ENCODE measurements at places on chromosomes 7 and 10. TPM values are rescaled to one million over a fixed set of nuclear protein-coding genes. Genes with fewer than 3 reads are reported as not detected.

DNA sequence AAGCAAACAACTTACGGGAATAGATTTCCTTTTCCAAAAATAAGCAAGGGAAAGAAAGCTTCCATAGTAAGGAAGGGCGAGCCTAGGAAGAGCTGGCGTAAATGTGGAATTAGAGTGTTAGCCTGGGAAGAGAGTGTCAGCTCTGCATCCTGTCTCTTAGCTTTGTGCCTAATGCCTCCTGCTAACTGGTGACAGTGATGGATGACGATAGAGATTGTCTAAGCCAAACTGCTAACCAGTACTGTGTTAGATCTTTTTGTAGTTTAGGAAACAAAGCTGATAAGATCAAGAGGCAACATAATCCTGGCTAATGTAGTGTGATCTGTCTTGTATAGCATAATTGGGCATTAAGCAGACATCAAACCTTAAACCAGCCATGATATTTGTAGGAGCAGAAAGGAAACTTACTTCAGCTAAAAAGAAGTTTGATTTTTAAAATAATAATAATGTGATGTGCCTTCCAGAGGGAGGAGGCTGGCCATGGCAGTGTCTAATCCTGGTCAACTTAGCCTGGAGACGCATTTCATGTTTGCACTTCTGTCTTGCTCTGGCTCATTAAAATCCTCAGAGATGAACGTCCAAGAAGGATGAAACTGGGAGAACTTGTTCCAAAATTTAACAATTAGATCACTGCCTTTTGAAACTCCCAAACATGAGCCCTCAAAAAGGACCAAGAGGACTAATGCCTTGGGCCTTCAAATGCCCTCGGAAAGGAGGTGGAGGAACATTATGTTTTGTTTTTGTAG, 85.1 kb downstream of the FAM204A start:
- H3K4me1 ChIP-seq: no peaks in the 10 kb centered on the region
- DNase-seq: peak; percentile 20
- no peaks in the 10 kb centered on the region for H3K27me3 ChIP-seq
- no peak overlapping the region for H3K4me3 ChIP-seq
- H3K36me3 ChIP-seq: no peaks in the 10 kb centered on the region
- H3K27ac ChIP-seq: no peak overlapping the region

DNA sequence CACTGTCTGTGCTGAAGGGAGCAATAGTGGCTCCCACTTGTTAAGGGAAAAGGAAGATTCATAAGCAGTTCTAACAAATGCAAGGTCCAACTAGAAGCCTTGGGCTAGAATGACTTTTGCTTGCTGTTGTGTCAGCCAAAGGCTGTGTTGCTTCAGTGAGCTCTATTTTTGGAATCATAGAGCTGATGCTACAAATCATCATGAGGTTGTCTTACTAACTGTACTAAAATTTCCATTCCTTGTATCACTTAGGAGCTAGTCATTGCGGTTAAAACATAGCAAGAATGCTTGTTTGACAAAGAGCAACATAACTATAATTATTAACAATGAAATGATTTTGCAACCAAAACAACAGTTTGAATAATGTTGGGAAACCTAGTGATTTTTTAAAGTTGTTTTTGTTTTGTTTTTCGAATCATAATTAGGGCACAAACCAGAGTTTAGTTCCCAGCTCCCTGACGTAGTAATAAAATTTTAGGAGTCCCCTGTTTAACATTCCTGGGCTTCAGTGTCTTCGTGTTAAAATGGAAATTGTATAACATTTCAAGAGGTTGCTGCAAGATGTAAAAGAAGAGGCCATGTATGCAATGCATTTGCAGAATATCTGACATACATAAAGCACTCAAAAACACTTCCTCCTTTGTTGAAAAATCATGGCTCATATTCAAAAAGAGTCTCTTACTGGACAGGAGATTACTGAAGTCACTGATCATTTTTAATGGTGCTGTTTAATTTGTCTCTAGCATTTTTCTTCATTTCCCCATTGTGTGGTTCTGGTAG, 183.4 kb downstream of the MACC1 start:
- no peak overlapping the region for H3K4me3 ChIP-seq
- DNase-seq: no peak
- no peak overlapping the region for H3K27ac ChIP-seq
- no peaks in the 10 kb centered on the region for H3K27me3 ChIP-seq

- H3K27ac ChIP-seq: peak overlapping the region; percentile 6
- H3K4me1 ChIP-seq: no peaks in the 10 kb centered on the region
- H3K27me3 ChIP-seq: no peaks in the 10 kb centered on the region
- H3K4me3 ChIP-seq: no peak overlapping the region
- no peaks in the 10 kb centered on the region for H3K36me3 ChIP-seq
Measured at GRCh38 chr7:20594023-20594422, 21.4 kb upstream of the ABCB5 start.

- no peaks in the 10 kb centered on the region for H3K27me3 ChIP-seq
- H3K27ac ChIP-seq: no peak overlapping the region
- no peaks in the 10 kb centered on the region for H3K36me3 ChIP-seq
- DNase-seq: peak; percentile 28
- no peak overlapping the region for H3K4me3 ChIP-seq
- no peaks in the 10 kb centered on the region for H3K4me1 ChIP-seq
Measured at GRCh38 chr7:92988051-92988450, 129.7 kb downstream of the SAMD9 start.

GRCh38 chr7:150722431-150722931, 6.1 kb downstream of the GIMAP1 start:
- no peaks in the 10 kb centered on the region for H3K27me3 ChIP-seq
- no peak for DNase-seq
- H3K4me3 ChIP-seq: no peak overlapping the region
- no peaks in the 10 kb centered on the region for H3K36me3 ChIP-seq
- no peak overlapping the region for H3K27ac ChIP-seq
- no peaks in the 10 kb centered on the region for H3K4me1 ChIP-seq

Gene PPP1R9A
- total RNA-seq: 15.1 TPM

DNA sequence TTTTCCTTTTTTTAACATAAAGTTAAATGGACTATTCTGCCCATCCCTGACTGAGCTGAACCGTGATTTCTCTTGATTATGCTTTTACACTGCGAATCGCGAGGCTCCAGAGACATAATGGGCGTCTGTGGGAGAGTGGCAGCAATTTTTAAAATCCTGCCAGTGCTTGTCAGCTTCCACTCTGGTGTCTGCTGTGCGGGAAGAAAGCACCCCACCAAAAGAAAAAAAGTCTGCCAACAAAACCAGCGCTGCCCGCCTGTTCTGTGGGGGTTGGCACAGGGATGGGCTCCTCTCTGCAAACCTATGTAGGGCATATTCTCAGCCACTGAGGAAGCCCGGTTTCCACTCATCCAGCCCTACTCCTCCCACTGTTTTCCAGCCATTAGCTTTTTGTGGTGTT, 592.3 kb upstream of the GALNT17 start:
- H3K4me3 ChIP-seq: no peak overlapping the region
- DNase-seq: no peak

Gene FAM241B
- 6.8 TPM for total RNA-seq

DNA sequence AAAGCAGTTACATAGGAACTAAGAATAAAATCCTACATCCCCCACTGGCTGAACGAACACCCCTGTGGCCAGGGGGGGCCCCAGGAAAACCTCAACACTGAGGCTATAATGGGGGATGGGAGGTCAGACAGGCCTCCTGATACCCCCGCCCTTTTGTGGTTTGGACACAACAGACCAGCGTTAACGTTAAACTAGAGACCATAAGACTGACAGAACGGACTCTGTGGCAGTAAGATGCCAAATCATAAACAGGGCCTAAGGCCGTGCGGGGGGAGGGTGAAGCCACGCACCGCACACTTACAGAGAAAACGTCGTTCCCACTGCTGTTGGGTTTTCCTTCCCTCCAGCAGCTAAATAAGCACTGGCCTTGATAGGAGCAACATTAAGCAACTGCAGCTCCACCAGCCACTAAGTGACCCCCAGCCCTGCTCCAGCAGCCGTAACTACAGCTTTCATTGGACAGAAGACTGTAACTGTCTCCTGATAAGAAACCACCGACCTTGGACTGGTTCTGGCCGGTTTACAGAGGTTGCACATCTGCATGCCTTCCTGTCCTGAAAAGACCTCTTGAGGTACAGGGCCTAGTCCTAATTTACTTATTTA, 3.4 kb upstream of the PPP2R2D start:
- H3K4me3 ChIP-seq: no peak overlapping the region
- no peak for DNase-seq
- no peaks in the 10 kb centered on the region for H3K27me3 ChIP-seq
- peaks cover 4% of the 10 kb centered on the region for H3K4me1 ChIP-seq
- no peaks in the 10 kb centered on the region for H3K36me3 ChIP-seq
- no peak overlapping the region for H3K27ac ChIP-seq

DNA sequence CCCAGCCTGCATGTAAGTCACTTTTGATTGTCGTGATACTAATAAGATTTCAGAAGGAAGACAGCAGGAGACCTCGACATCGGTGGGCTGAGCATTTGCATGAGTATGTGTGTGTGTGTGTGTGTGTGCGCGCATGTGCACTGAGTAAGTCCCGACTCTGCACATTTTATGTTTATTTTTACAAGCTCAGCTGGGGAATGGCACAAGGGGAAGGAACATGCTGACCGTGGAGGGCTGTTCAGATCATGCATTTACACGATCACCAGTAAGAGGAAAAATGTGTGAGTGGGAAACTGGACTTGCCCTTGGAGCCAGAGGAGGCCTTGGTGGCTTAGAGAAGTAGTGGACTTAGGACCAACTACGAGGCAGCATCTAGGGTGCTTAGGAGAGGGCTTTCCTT, 41.3 kb downstream of the IL2RA start:
- DNase-seq: no peak
- H3K36me3 ChIP-seq: no peaks in the 10 kb centered on the region
- no peak overlapping the region for H3K4me3 ChIP-seq
- peaks cover 5% of the 10 kb centered on the region for H3K4me1 ChIP-seq
- H3K27ac ChIP-seq: no peak overlapping the region
- H3K27me3 ChIP-seq: no peaks in the 10 kb centered on the region

DNA sequence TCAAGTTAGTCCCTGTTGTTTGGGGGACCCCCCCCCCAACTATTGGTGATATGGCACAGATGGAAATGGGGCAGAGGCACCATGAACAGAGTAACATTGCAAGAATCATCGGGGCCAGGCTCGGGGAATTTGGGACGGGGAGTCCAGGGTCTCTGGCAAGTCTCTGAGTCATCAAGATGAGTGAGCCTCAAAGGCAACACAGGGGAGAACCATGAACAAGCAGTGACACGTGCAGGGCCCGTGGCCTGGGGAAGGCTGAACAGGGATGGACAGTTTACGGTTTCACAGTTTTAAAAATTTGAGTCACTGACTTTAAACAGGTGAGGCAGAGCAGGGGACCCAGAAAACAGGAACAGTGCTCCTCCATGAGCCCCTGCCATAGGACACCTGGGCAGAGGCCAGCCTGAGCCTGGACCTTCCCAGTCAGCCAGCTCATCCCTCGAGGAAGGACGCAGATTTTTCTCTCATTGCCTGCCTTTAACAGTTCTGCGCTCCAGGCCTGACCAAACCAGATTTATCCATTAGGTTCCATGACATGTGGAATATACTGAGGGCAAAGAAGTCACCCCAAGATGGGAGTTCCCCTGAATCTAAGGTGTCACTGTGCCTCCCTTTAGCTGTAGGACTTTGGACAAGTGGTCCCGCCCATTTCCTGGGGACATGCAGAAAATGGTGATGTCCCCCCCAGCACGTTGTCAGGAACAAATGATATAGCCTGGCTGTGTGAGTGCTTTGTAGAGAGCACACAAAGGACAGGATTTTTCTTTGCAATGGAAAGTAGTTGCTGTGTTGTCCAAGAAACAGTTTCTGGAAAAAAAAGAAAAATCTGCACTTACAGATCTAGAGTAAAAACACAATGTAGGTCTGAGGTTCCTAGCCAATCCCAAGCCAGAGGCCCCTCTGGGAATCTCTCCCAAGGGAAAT, 23.8 kb downstream of the CHST15 start:
- H3K27me3 ChIP-seq: no peaks in the 10 kb centered on the region
- H3K4me3 ChIP-seq: no peak overlapping the region
- no peak for DNase-seq
- no peaks in the 10 kb centered on the region for H3K4me1 ChIP-seq
- H3K36me3 ChIP-seq: no peaks in the 10 kb centered on the region

- H3K4me3 ChIP-seq: no peak overlapping the region
- H3K36me3 ChIP-seq: no peaks in the 10 kb centered on the region
- no peak for DNase-seq
Measured at GRCh38 chr7:44738051-44738723, 10.5 kb upstream of the ZMIZ2 start.

DNA sequence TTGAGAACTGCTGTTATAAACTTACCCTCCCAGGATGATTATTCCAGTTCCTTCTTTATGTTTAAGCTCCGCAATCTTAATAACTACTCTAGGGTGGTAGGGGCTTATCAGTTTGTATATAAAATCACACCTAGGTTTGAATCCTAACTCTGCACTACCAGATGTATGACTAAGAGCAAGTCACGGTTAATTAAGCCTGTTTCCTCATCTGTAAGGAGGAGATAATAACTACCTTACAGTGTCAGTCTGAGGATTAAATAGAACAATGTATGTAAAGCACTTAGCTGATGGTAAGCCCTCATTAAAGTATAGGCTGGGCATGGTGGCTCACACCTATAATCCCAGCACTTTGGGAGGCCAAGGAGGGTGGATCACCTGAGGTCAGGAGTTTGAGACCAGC, 9.2 kb downstream of the DNA2 start:
- no peak for DNase-seq
- H3K27ac ChIP-seq: no peak overlapping the region
- H3K4me3 ChIP-seq: no peak overlapping the region
- H3K36me3 ChIP-seq: no peaks in the 10 kb centered on the region
- no peaks in the 10 kb centered on the region for H3K4me1 ChIP-seq
- no peaks in the 10 kb centered on the region for H3K27me3 ChIP-seq

- H3K4me1 ChIP-seq: no peaks in the 10 kb centered on the region
- H3K27me3 ChIP-seq: no peaks in the 10 kb centered on the region
- DNase-seq: no peak
- H3K36me3 ChIP-seq: no peaks in the 10 kb centered on the region
Measured at GRCh38 chr7:78529392-78529791, 730.8 kb downstream of the PHTF2 start.

Gene GJD4
- total RNA-seq: not detected

DNA sequence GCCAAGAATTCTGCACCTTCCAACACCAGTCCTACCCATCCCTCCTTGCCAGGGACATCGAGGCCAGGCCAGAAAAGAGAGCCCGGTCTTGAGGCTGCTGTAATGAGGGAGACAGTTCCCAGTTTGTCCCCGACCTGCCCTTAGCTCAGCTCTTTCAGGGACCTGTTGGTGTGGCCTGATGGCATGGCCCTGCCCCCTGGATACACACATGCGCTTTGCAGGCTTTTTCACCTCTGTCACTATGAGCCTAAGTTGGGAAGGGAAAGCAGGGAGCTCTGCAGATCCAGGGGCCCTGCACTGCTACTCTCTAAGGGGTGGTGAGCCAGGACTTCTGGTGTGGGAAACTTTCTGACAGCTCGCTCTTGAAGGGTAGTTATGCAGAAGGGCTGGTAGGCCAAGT, 2.1 kb downstream of the SCD start:
- no peak overlapping the region for H3K4me3 ChIP-seq
- no peak for DNase-seq
- H3K36me3 ChIP-seq: no peaks in the 10 kb centered on the region
- H3K27me3 ChIP-seq: no peaks in the 10 kb centered on the region

Gene VENTX
- total RNA-seq: 0.18 TPM

Gene ARMC3
- total RNA-seq: not detected

- peak overlapping the region; percentile 63 for H3K4me3 ChIP-seq
- peak; percentile 61 for DNase-seq
- H3K36me3 ChIP-seq: no peaks in the 10 kb centered on the region
- H3K27ac ChIP-seq: peak overlapping the region; percentile 91
- no peaks in the 10 kb centered on the region for H3K27me3 ChIP-seq
- H3K4me1 ChIP-seq: no peaks in the 10 kb centered on the region
Measured at GRCh38 chr10:60732807-60733516, 45.3 kb upstream of the CDK1 start.

GRCh38 chr10:79502561-79503309, 9.6 kb upstream of the EIF5AL1 start:
- no peaks in the 10 kb centered on the region for H3K27me3 ChIP-seq
- no peak overlapping the region for H3K4me3 ChIP-seq
- no peaks in the 10 kb centered on the region for H3K4me1 ChIP-seq
- no peak overlapping the region for H3K27ac ChIP-seq
